ENCODE measurements at places on chromosomes 2 and 18. TPM values are rescaled to one million over a fixed set of nuclear protein-coding genes. Genes with fewer than 3 reads are reported as not detected.

Gene HSPE1
- 115 TPM for total RNA-seq

Gene ZNF385B
- total RNA-seq = 3.2 TPM

DNA sequence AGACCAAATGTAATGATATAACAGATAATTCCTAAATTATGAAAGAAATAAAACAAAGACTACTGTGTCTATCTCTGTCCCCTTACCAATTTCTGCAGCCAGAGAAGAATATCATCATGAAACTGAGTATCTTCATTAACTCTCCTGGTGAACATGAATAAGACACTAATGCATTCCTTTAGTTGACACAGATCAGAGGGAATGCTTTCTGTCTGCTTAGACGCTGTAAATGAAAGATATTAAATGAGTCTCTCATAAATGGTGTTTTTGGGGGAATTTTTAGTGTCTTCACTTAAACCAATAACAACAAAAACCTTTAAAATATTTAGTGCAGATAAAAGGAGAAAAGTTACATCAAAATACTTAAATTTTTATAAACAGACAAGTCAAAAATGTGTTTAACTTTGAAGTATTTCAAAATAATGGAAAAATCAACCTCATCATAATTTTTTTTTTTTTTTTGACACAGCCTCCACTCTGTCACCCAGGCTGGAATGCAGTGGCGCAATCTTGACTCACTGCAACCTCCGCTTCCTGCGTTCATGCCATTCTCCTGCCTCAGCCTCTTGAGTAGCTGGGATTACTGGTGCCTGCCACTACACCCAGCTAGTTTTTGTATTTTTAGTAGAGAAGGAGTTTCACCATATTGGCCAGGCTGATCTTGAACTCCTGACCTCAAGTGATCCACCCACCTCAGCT, 16.0 kb downstream of the EPG5 start:
- DNase-seq = no peak

DNA sequence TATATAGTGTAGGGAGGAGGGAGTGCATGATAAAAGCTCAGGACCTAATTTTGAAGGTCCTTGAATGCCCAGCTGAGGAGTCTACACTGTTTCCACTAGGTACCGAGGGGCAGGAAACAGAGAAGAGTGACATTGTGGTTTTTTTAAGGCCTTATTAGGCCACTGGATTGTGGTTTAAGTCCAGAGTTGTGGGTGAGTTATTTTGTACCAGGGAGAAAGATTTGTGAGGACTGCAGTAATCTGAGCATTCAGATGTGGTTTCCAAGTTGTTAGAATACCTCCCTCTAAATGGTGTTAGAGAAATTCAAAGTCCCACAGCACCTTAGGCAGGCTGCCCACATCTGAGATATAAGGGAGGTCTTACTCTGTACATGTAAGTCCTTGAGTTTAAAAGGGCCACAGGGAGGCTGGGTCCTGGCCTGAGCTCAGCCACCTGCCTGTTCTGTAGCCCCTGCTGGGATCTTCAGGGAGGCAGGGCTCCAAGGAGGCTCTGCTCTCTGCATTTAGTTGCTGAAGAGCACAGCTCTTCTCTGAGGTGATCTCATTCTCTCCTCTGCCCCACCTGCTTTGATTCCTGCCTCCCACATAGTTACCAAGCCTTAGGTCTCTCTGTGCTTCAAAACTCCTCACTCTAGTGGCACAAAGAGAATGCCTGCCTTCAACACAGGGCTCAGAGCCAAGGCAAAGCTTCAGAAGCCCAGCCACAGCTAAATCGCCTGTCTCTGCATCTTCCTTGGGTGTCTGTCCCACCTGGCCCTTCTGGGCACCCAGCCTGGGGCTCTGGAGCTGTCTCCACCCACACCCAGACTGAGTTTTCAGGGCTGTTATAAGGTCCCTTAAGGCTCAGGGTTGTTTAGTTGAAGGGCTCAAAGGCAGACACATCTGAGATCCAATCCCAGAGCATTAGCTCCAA, 88.1 kb downstream of the VSNL1 start:
- no peak for DNase-seq

- no peak for DNase-seq
Observed at GRCh38 chr2:230680463-230681170, 32.0 kb upstream of the CAB39 start.

DNA sequence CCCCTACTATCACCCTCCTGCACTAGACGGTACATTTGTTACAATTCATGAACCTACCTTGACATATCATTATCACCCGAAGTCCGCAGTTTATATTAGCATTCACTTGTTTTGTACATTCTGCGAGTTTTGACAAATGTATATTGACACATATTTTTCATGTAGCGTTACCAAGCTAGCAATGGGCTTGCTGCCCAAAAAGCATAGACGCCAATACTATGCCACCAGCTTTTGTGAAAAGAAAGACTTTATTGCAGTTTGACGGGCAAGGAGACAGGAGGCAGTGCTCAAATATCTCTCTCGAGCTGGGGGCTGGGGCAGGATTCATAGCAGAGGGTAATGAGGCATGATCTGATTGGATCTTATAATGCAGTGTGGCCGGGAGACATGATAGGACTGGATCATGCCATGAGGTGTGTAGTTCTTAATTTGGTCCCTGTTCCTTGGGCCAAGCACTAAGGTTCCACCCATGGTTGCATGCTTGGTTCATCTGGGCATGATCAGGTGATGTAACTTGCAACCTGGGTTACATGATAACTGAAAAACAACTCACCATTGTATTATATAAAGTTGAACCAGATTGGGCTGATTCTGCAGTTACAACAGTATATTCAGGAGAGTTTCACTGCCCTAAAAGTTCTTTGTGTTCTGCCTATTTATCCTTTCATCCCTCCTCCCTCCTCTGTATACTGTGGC, 162.3 kb downstream of the RTN4 start:
- no peak for DNase-seq

Gene CAPN14
- 0.14 TPM for total RNA-seq

- no peak for DNase-seq
Observed at GRCh38 chr2:13141315-13141714, 424.6 kb downstream of the TRIB2 start.

GRCh38 chr2:173028671-173029070, 47.0 kb upstream of the MAP3K20 start:
- DNase-seq = no peak

Gene C1GALT1C1L
- 0.92 TPM for total RNA-seq

Gene DNAH6
- 0.46 TPM for total RNA-seq

DNA sequence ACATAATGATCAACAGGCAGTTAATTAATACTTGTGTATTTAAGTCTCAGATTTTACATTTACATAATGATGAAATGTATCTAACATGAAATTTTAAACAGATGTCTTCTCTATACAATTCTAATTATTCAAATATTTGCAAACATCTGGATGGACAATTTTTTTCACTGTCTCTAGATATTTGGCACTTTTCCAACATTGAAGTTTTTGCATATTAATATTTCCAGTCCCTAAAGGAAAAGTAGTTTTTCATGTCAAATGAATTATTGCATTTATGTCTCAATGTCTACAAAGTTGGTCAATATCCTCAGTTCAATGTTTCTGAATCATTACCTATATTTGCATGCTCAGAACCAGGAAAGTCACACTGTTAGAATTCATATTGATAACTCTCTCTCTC, 560.9 kb upstream of the PKDCC start:
- DNase-seq = no peak

Gene VWC2L
- not detected for total RNA-seq

- DNase-seq = no peak
Observed at GRCh38 chr2:27170581-27171337, 22.0 kb downstream of the TCF23 start.

GRCh38 chr18:10374636-10375293, 79.7 kb upstream of the APCDD1 start:
- DNase-seq = no peak

Gene KLHL41
- 6.2 TPM for total RNA-seq

Gene ERFE
- total RNA-seq = 0.35 TPM

DNA sequence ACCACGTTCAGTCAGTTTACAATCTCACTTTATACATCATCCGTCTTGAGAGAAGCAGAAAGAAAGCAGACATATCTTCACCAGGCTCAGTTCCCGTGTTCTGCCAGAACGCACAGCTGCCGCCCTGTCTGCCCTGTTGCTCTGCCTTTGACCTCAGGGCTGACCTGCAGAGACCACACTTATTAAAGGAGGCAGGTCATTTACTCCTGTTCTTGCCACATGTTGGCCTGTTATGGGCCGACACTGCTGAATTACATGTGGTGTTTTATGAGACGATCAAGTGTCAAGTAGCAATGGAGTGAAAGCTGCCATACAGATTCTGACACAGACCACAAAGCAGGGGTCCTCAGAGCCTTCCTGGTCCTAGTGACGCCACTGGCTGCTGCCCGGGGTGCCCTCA, 232.2 kb downstream of the TTC32 start:
- no peak for DNase-seq

GRCh38 chr2:82339805-82340204, 2035.3 kb upstream of the LRRTM1 start:
- no peak for DNase-seq

DNA sequence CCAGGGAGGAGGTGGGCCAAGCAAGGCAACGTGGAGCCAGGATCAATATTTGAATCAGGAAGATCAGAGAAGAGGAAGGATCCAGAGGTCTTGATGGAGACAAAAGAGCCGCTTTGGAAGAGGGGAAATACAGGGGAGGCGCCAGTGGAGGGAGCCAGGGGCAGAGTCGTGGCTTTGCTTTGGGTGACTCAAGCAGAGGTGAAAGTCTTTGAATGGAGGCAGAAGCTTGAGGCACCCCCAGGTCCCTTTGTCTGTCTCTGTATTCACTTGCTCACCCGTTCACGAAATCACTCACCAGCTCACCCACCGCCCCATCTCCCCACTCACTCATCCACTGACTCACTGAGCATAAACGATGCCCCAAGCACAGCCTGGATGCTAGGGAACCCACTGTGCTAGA, 134.1 kb downstream of the ACOXL start:
- no peak for DNase-seq

Gene DNAJC5G
- total RNA-seq = not detected

DNA sequence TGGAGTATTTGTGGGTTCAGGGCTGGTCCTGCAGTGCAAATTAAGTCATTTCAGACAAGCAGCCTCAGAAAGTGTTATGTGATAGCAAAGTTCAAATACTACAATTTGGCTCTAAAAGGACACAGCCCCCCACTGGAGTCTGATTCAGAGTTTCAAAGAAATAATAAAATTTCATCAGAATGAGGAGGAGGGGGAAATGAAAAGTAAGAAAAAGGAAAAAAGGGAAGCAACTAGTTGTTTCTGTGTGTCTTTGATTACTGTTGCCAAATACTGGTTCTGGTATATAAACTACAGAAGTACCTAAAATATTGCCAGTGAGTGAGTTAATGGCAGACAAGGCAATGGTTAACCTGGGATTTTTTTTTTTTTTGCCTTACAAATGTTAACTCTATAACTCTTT, 773.9 kb downstream of the BCL11A start:
- no peak for DNase-seq

- DNase-seq = peak; percentile 59
Observed at GRCh38 chr2:27379836-27380625, 503 bp downstream of the ZNF513 start.

Gene ARHGAP15
- total RNA-seq = 10.0 TPM

- no peak for DNase-seq
Observed at GRCh38 chr2:53768242-53768542, 588 bp downstream of the CHAC2 start.

Measured in mucosa of gallbladder (tissue), 1 donor.